Stimulated activated CD4-positive, alpha-beta T cell treated with anti-CD3 and anti-CD28 coated beads, Interleukin-1b, Interleukin-23, amount 100 ng/mL, for 1 hour (primary cell): ENCODE measurements at places on chromosomes 12 and 14.

DNA sequence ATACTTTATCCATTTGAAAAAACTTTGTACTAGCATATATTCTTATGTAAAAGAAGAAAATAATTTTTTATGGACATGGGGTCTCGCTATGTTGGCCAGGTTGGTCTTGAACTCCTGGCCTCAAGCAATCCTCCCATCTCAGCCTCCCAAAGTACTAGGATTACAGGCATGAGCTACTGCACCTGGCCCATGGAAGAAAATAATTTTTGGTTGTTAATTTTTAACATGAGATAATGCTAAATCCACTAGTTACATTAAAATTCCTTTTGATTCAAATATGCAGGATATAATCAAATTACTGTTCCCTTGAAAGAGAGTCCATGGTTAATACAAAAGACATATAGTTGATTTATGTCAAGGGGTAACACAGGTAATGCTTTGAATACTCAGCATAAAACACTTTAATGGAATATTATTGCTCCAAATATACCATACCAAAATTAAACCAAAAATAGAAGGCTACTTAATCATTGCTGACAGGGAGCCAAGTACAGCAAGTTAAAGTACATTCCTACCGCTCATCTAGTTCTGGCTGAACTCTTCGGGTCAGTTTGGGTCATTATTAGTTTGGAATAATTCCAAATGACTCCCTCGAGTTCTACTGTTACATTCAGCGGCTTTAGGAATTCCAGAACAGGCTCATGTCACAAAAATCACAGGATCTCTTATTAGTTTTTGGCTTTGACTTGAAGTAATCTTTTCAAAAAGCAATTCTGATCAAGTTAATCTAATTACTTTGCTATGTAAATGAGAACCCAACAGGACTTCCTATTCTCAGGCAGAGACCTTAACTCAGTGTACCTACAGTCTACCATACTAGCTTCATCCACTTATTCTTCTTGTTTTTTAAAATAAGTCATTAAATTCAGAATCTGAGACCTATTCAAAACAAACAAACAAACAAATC lies 6.1 kb downstream of the SOS2 start:
- DNase-seq, result no peak

DNA sequence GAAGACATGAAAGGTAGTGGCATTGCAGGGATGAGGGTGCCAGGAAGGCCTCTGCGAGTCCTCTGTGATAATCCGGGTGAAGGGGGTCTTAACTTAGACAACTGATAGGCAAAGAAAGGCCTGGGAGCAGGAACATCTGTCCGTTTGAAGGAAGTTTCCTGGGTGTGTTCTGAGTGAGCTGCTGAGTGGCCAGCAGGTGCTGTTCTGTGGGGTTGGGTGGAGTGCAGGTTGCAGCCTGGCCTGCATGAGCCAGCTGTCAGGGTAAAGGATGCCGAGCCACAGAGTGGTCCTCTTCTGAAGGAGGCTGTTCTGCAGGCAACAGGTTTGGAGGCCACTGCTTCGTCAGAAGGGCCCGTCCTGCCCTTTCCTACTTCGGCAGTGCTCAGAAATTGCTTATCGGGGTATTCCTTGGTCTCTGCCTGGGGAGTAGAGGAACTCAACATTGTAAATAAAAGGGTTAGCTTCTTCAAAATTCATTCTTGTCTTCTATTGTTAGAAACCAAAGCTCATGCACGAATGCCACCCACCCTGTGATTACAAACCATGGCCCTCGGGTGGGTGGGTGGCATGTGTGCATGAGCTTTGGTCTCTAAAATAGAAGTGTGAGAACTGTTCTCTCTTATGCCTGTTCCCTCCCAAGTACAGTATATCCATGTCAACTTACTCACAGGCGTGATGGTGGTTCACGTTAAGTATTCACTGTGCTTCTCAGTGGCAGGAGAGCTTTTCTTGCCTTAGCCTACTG lies 118.9 kb downstream of the CHST11 start:
- no peak for DNase-seq

DNA sequence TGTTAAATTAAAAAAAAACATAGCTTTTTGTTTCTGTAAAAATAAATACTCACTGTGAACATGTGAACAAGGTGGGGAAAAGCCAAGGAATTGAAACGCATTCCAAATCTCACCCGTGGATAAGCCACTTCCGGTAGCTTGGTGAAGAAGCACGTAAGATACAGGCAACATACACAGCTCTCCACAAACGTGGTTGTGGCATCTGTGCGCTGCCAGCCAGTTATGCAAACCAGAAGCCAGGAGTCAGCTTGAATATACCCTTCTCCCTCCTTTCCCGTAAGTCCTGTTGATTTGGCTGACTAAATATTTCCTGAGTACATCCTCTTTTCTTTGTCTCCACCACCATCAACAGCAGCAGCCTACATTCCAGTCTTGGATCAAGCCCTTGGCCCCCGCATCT lies 486.2 kb downstream of the VRK1 start:
- DNase-seq, result no peak

DNA sequence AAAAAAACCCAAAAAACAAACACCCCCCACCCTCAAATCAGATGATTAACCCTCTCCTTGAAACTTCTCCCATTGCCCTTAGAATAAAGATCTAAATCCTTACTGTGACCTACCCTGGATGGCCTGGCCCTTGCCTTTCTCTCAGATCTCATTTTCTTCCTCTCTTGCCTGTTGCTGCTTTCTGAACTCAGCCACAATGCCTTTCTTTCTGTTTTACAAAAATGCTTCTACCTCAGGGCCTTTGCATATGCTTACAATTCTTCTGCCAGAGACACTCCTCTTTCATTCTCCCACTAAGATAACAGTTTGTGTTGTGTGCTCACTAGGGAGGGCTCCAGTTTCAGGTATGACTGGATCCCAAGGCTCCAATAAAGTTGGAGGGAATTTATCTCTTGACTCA lies 108.3 kb downstream of the PTPN11 start:
- no peak for DNase-seq

DNA sequence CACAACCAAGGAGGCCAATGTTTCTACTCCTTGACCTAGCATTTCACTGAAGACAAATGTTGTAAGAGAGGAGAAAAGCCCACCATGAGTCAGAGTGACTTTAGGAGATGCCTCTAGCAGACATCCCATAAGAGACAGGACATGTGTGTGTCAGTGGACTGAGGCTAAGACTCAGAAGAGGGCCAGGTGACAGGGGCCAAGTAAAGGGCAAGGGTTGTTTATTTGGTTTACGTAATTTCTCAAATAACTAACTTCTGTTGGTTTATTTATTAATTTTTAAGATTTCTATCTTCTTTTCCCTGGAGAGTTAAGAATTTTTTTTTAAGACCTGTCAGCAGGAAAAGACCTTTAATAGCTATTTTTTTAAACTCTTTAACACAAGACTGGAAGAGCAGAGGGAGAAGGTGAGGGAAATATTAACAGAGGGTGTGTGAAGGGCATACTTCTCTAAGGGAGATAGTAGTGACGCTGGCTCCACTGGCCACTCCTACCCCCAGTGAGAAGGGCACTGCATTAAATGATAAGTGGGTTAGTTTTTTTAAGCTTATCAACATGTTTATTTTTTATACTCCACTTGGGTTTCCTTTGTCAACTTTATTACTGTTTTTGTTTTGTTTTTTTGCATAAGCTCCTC lies 3.4 kb downstream of the PNP start:
- DNase-seq, result no peak

- DNase-seq, result no peak
Measured at GRCh38 chr12:14962797-14963196, 1.4 kb upstream of the ARHGDIB start.

GRCh38 chr14:103022002-103022684 lies 35.2 kb downstream of the CDC42BPB start:
- no peak for DNase-seq

GRCh38 chr12:92003701-92004100 lies 141.9 kb downstream of the BTG1 start:
- DNase-seq, result no peak

- DNase-seq, result no peak
Measured at GRCh38 chr12:108847705-108848104, 9.7 kb downstream of the SSH1 start.

GRCh38 chr12:131287015-131287937 lies 333.6 kb downstream of the ADGRD1 start:
- DNase-seq, result no peak

GRCh38 chr14:65277027-65277426 lies 135.5 kb upstream of the FUT8 start:
- no peak for DNase-seq

DNA sequence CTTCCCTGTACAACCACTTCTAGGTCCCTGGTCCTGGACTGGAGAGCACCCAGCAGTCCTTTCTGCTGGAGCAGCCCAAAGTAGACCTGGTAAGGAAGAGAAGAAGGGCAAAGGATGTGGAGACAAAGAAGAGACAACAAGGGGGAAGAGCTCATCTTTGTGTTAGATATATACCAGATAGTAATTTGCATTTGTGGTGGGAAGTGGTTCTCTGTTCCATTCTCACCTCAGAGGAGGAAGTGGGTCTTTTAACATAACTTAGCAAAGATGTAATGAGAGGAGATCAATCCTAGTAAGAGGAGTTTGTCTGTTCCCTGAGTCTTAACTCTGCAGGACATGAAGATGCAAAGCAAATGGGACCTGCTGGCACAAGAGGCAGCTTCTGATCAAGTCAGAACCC lies 8.0 kb downstream of the CCDC198 start:
- DNase-seq, result no peak

DNA sequence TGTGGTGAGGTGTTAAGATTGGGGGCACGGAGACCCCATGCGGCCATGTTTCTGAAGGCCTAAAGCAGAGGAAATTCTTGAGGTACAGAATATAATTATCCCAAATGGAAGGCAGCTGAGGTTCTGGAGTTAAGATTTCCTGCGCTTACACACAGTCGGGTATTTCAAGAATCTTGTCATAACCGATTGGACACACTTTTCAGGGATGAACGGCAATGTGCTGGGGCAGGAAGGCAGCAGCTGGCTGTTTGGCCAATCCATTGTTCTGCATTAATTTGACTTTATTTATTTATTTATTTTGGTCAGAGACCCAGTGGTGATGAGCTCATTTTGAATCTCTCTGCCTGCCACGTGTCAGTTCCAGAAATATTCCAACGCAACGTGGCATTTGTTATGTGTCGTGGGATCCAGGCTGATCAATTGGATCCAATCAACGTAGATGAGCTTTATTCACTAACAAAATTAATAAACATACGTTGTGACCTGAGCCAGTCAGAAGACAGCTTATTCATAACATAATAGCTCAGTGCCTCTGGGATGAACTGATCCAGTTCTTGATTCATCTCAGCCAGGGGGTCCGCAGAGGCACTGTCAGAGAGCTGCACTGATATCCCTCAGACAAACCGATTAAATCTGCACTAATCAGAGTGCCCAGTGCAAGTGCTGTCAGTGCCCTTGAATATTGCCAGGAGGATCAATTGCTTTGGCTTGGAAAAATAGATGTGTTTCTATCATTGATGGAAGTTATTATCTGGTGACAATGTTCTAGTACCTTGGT lies 181.0 kb downstream of the KTN1 start:
- DNase-seq, result no peak

DNA sequence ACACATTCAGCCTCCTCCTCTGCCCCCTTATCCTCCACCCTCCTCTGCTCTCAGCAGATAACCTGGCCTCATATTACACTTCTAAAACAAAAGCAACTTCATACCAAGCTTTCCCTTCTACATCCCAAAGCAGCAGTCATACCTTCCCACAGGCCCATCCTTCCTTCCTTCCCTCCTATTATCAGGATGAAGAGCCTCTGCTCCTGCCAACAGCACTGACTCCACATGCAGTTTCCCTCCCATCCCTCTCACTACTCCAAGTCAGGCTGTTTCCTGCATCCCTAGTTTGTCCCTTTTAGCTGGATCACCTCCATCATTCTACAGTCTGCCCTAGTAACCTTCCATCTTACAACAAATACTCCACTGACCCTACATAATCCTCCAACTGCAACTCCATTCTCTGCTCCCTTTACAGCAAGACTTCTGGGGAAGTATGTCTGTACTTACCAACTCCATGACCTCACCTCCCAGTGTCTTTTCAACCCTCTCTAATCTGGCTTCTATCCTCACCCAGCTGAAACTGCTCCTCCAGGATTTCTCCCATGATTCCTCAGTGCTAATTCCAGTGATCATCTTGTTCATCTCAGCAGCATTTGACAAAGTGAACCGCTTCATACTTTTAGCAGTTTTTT lies 4.9 kb upstream of the YEATS4 start:
- DNase-seq, result no peak

- DNase-seq, result no peak
Measured at GRCh38 chr14:81582420-81582819, 48.8 kb upstream of the SEL1L start.

DNA sequence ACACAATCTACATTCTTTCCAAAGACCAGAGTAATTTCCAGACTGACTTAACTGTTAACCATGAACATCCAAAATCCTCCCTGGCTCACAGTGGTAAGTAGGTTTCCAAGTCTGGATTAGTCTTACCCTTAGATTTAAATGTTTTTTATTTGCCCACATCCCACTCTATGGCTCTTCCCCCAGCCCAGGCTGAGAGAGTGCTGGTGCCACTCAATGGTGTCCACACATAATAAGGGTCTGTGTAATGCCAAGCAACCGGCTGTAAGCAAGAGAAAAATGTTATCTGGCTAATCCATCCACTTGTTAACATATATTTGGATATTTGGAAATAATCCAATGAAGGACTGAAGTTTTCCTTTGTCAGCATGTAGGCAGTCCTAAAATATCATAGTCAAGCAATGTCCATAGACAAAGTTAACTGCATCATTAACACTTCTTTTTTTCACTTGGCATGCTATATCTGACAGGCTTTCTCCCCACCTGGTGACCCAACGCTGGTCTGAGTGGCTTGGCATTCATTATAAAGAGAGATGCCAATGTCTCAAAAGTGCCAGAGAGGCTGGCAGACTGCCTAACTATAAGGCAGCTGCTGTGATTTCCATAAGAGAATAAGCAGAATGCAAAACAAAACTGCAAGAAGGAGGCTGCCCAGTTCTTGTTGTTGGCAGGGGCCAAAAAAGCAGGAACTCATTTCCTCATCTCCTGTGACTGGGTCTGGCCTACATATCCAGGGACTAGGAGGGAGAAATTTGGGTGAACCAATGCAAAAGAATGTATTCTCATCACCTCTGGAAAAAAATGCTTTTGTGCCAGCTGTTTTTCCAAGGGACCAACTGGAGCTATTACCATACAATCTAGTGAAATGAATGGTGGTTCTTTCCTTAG lies 13.9 kb upstream of the HOXC13 start:
- DNase-seq, result no peak

- DNase-seq, result no peak
Measured at GRCh38 chr14:71586131-71586897, 345.9 kb upstream of the RGS6 start.

GRCh38 chr14:79573486-79573885 lies 637.8 kb downstream of the DIO2 start:
- DNase-seq, result no peak

DNA sequence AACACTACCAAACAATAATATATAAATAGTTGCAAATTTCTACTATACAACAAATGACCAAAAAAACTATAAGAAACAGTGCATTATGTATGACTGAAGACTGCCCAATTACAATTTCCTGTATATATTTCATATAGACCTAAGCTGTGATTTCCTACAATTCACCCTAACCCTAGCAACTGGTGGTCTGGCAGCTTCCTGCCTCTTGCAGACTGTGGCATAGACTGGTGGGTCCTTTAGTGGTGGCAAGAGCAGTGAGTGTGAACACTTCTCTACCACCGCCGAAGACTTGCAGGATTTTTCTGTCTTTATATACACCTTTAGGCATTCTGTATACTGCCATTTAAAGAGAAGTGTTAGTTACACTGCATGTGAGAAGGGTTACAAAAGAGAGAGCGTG lies 43.6 kb upstream of the CMAS start:
- no peak for DNase-seq
